Stimulated activated CD8-positive, alpha-beta memory T cell treated with anti-CD3 and anti-CD28 coated beads, Interleukin-7, amount 100 ng/mL, for 1 hour (primary cell): ENCODE measurements at places on chromosomes 1 and 21.

- DNase-seq = no peak
These were observed 128.2 kb upstream of the KIAA0040 start for GRCh38 chr1:175320804-175321203.

DNA sequence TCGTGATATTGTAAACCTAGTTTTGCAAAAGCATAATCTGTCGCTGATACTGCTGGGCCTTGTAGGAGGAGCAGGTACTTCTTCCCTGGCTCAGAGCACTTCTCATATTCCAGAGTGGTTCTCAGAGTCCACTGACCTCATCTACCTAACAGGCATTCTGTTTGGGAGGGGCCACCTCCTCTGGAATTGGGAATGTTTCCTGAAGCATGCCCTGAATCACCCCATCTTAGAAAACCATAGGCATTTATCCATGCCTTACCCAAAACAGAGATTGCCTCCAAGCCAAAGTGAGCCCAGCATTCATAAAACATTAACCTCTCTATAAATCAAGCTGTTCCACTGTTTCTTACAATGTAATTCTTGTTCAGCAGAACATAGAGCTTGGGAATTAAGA lies 35.1 kb downstream of the SLC44A3 start:
- DNase-seq = no peak

GRCh38 chr1:15849775-15850324 lies 2.3 kb downstream of the SPEN start:
- DNase-seq = no peak

DNA sequence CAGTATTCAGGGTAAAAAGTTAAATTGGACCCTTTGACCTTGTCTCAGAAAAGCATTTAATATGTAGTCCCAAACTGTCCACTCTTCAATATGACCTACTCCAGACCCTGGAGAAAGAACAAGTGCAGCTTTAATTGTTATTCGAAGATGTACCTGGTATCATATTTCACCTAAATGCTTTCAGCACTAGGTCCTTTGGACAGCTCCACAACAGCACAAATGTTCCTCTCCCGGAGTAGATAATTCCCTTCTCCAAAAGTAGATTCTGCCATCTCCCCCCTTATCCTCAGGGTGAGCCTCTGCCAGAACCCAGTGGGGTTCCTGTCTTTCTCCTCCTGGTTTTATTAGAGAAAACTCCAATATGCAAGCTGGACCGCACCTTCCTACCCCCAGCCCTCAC lies 104.5 kb upstream of the AJAP1 start:
- no peak for DNase-seq

GRCh38 chr1:46691997-46692790 lies 20.5 kb downstream of the TEX38 start:
- no peak for DNase-seq

- no peak for DNase-seq
These were observed 11.3 kb downstream of the GRIK1 start for GRCh38 chr21:29928537-29928936.

DNA sequence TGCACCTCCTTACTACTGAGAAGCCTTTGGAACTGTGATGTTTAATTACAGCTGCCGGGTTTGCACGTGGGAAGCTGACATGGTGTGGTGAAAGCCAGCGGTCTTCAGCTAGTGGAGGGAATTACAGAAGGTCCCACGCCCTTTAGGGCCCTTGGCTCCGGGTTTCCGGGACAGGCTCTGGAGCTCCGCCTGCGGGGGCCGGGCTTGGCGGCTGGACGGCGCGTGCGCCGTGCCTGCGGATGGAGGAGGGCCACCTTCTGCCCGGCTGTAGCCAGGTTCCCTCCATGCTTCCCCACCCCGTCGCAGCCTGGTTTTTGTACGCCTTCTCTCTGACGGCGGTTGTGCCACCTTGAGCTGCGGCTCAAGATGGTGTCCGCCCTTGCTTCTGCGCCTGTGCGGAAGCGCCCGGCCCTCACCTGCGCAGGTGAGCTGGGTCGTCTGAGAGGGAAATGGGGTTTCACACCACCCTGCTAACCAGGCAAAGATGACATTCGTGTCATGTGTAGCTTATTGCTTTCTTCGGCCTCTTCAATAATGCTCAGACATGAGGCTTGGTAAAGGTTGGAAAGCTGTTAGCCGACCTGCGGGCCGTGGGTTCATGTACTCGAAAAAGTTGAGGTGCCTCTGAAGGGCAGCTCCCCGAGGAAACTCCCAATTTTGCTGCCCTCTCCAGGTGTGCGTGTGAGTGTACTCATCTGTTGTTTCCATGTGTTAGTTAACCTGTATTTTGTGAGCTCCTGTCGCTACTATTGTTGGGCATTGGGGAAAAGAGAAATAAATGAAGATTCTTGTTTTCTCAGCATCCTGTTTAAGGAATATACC lies 36.6 kb upstream of the OPRD1 start:
- DNase-seq = peak; percentile 22

DNA sequence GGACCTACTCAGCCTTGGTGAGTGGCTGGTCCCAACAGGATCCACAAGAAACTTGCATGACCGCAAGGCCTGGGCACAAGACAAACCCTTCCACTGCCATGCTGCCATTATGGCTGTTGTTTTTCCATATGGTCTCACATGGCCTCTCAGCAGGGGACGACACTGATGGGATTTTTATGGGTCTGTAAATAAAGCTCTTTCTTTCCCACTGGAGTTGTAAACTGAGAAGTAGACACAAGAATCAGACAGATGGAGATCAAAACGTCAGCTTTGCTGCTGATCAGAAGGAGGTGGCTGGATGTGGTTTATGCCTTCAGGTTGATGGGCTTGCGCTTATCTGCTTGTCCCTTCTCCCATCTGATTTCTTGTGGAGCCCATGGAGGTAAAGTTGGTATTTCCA lies 138.1 kb upstream of the KCNJ6 start:
- DNase-seq = no peak

DNA sequence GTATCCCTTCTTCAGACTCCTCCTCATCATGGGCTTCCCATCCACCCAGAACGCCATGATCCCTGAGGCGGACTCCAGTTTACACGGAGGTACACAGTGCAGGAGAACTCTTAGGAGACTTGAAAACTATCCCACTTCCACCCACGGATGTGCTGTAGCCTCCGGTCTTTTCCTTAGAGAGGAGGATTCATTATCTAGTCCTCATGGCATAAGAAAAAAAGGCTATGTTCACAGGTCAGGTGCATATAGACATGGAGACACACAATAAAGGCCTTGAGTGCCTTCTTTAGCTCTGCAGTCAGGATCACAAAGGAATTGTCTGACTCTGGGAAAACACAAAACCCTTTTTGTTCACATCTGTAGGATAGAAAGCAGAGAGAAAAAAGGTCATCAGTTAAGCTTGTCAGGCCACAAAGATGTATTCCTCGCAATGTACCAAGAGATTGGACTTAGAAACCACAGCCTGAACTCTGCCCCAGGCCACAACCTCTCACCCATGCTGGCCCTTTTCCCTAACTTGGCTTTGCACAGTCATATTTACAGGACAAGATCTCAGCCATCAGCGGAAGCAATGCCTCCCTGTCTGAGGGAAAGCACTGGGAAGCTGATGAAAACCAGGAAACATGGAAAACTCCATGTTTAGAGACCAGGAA lies 9.0 kb downstream of the CRP start:
- DNase-seq = no peak

DNA sequence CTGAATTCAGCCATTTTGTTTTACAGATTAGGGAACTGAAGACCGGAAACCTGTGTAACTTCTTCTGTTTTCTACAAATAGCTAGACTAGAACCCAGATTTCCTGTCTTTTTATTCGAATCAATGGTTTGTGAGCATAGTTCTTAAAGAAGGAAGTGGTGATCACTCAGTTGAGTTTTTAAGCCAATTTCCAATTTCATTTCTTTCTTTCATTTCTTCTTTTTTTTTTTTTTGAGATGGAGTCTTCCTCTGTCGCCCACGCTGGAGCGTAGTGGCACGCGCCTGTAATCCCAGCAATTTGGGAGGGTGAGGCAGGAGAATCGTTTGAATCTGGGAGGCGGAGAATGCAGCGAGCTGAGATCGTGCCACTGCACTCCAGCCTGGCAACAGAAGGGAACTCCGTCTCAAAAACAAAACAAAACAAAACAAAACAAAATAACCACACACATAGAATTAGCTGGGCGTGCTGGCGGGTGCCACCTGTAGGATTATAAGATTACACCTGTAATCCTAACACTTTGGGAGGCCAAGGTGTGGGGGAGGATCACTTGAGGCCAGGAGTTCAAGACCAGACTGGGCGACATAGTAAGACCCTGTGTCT lies 3.0 kb upstream of the MDM4 start:
- DNase-seq = no peak

GRCh38 chr21:43817157-43818086 lies 28.0 kb downstream of the RRP1 start:
- no peak for DNase-seq

DNA sequence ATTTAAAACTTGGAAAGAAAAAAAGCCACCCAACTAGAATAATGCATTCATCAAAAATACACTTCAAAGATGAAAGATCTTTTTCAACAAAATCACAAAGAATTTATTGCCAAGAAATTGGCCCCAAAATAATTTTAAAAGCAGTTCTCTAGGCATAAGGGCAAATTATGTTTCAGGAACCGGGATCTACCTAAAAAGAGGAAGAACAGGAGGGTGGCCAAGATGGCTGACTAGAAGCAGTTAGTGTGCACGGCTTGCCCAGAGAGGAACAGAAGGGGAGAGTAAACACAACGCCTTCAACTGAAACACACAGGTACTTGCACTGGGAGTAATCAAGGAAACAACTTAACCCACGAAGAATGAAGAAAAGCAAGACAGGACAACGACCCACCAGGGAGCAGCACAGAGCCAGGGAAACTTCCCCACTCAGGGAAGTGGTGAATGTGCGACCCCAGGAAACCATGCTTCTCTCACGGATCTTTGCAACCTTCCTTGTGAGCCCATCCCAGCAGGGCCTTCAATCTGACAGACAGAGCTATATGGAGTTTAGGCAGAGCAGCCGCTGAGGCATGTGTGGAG lies 46.1 kb downstream of the ACKR1 start:
- DNase-seq = no peak

DNA sequence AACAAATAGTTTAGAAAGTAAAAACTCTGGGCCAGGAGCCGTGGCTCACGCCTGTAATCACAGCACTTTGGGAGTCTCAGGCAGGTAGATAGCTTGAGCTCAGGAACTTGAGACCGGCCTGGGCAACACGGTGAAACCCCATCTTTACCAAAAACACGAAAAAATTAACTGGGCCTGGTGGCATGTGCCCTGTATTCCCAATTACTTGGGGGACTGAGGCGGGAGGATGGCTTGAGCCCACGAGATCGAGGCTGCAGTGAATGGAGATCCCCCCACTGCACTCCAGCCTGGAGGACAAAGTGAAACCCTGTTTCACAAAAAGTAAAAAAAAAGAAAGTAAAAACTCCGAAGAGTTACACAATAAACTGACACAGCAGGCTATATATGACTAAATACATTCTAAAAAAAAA lies 10.6 kb downstream of the CEP170 start:
- no peak for DNase-seq

- DNase-seq = no peak
These were observed 1107.1 kb downstream of the KCNT2 start for GRCh38 chr1:195501118-195501517.

- no peak for DNase-seq
These were observed 60.8 kb downstream of the PRKCZ start for GRCh38 chr1:2110738-2111673.

DNA sequence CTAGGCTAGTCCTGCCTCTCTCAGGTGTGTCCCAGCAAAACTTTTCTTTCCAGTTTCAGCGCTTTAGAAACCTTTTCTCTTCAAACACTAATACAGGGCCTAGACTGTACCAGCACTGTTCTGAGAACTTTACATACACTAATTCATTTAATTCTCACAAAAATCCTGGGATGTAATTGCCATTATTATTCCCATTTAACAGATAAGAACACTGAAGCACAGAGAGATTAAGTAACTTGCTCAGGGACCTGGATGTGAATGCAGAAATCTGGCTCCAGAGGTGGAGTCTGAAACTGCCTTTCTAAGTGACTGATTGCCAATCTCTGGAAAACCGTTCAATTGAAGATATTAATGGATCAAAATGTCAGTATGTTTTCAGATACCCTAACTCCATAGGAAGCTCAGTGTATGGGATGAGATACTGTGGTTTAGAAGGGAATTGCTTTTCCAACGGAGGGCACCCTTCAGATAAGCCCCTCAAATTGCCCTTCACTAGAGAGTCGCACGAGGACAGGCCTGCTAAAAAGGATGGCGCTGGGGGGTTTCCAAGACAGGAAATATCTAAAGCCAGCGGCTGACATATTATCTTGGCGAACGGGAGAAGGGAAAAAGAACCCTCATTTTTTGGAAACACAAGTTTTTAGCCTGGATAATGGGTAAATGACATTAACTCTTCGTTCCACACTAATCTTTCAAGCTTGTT lies 698 bp upstream of the UCK2 start:
- no peak for DNase-seq

- DNase-seq = no peak
These were observed 20.1 kb downstream of the DISP3 start for GRCh38 chr1:11498956-11499594.

DNA sequence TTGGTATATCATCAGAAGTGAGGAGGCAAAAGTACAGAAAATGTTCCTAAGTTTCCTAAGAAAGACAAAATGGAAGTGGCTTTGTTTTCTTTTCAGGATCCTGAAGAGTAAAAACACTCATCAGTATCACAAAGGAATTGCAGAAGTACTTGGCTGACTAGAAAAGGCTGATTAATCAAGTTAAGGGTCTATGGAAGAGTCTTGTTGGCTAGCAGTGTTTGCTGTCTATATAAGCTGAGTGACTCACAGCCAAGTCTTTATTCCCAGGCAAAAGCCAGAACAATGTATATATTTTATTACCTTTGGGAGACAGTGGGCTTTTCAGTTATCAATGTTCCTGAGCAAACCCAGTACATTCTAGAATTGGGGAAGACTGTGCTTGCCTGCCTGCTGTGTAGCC lies 777.0 kb downstream of the PLA2G4A start:
- no peak for DNase-seq

DNA sequence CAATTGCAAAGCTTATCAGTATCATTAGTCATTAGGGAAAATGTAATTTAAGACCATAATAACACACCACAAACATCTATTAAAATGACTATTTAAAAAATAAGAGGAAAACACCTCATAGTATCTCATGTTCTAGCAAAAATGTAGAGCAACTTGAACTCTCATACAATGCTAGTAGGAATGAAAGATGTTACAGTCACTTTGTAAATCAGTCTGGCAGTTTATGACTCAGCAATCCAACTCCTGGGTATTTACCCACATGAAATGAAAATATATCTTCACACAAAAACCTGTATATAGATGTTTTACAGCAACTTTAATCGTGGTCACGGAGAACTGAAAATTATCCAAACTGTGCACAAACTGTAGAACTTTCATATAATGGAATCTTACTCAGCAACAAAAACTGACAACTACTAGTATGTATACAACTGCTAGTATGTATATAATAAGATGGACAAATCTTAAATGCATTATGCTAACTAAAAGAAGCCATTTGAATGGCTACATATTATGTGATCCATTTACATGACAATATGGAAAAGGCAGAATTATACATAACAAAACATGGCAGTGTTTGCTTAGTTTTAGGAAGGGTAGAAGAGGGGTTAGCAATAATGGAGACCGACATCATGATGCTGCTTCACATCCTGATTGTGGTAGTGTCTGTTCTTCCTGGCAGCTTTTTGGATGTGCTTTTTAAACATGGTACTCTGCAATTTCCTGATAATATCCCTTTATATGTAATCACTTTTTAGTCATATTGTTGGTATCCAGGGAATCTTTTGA lies 267.0 kb downstream of the KCTD3 start:
- DNase-seq = no peak

GRCh38 chr1:18344755-18345154 lies 136.0 kb upstream of the KLHDC7A start:
- no peak for DNase-seq
